ENCODE measurements at places on chromosomes 2 and 18.
A peak's percentile ranks its signal among the peaks of the same experiment; 100 is the strongest.

GRCh38 chr2:52805901-52806410 lies 961.6 kb upstream of the CHAC2 start:
- DNase-seq, result no peak

GRCh38 chr2:241209271-241209670 lies 20.8 kb downstream of the ANO7 start:
- DNase-seq, result no peak

DNA sequence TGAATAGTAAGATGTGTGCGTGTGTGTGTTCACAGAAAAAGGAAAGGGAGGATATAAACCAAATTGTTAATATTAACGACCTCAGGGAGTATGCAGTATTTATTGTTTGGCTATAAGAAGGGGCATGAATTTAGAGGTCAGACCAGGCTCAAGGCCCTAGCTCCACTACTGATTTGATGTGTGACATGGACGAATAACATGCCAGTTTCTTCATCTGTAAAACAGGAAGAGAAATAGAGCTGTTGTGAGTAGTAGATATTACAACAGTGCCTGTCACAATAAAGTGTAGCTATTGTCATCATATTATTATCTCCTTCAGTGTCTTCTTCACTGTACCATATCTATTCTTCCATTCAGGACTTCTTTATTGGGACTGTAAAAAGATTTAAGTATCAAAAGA lies 4.1 kb upstream of the MAT2A start:
- no peak for DNase-seq

DNA sequence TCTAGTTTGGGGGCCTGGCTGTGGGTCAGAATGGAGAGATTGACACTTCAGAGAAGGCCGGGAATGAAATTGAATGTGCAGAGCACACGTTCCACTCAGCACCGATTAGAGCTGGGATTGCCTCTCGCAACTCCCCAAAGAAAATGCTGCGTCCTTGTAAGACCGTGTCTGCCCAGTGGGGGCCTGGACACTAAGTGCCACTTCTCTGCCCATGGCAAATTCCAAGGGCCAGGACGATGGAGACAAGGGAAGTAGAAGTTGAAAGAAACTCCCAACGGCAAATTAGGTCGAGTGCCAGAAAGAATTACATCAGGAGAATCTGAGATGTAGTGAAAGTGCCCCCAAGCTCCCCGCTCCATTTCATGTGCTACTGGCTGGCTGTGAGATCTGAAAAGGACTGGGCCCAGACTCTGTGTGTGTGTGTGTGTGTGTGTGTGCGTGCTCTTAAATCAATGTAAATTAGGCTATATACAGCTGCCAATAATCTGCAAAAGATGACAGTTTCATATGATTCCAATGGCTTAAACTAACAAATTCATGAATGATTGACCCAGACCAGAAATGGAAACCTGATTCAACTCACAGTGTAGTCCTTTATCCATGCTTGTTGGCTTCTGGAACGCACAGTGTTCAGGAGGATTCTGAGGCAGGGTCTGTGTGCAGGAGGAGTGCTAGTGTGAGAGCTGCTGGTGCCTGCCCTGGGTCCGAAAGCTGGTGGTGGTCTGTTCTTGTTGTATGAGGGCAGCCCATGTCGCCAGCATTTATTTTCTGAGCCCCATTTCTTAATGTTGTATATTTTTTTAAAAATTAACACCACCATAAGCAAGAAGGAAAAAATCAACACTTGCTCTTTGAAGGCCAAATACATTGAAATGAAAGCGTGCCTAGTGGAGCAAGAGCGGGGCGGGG lies 234.3 kb downstream of the AGAP1 start:
- no peak for DNase-seq

GRCh38 chr2:232245111-232245510 lies 133.4 kb upstream of the ALPP start:
- DNase-seq, result no peak

GRCh38 chr18:57984490-57985115 lies 59.4 kb upstream of the NEDD4L start:
- no peak for DNase-seq

- no peak for DNase-seq
These were observed 260.1 kb upstream of the FAM98A start for GRCh38 chr2:33859176-33859575.

DNA sequence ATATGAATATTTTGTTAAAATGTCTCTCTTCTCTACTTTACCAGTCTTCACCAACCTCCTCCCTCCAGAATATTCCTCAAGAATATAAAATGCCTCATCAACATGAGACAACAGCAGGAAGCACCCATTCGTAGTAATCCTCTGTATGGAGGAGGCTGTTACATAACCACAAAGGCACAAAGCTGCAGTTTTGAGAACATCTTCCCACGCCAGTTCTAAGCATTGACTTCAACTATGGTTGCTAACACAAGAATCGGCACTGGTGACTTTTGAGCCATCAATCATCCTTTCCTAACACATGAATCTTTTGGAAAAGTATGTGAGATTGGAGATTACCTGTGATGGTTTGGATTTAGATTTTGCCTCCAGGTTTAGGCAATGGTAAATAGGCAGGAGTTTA lies 54.9 kb upstream of the CYP1B1 start:
- DNase-seq, result no peak

DNA sequence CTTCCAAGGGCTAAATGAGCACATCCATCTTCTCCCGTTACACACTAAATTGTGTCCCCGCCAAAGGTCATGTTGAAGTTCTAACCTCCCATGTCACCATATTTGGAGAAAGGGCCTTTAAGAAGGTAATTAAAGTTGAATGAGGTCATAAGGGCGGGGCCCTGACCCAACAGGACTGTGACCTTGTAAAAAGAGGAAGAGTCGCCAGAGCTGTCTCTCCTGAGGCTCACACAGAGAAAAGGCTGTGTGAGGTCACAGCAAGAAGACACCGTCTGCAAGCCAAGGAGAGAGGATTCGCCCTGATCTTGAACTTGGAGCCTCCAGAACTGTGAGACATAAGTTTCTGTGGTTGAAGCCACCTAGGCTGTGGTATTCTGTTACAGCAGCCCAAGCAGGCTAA lies 24.1 kb downstream of the TRABD2A start:
- DNase-seq, result no peak

DNA sequence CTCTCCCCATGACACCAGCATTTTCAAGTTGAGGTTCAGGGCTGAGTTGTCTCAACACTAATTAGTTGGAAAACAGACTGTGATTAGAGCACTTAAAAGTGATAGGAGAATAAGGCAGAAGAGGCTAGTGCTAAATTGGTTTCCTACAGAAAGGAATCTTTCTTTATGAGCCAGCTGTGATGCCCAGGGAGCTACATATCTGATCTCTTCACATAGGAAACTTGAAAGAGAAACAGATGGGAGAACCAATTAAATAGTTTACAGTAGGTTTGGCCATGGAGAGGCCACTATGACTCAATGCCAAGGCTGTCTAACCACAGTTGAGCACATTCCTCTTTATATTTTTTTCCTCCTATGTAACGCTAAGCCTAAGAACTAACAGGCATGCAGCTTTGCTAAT lies 418.3 kb upstream of the CYRIA start:
- DNase-seq, result no peak

GRCh38 chr18:27645929-27646328 lies 460.8 kb upstream of the CHST9 start:
- no peak for DNase-seq

GRCh38 chr2:220847589-220847988 lies 724.5 kb downstream of the EPHA4 start:
- DNase-seq, result no peak

GRCh38 chr2:44362207-44363015 lies 664 bp downstream of the CAMKMT start:
- peak; percentile 66 for DNase-seq

DNA sequence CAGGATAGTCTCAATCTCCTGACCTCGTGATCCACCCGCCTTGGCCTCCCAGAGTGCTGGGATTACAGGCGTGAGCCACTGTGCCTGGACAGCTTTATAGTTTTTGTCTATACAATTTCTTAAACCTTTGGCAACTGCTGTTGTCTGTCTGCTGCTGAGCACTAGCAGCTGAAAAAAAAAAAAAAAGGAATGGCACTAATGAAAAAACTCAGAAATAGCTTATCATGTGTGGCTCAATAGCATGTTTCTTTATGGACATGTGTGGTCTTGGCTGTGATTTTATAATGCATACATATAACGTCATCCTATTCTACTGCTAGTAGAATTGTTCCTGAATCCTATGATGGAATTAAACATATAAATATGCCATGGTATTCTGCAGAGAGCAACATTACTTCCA lies 231.2 kb downstream of the TPGS2 start:
- DNase-seq, result no peak

Data from neural progenitor cell (in vitro differentiated cells).